ENCODE measurements at places on chromosomes 5 and 9.

DNA sequence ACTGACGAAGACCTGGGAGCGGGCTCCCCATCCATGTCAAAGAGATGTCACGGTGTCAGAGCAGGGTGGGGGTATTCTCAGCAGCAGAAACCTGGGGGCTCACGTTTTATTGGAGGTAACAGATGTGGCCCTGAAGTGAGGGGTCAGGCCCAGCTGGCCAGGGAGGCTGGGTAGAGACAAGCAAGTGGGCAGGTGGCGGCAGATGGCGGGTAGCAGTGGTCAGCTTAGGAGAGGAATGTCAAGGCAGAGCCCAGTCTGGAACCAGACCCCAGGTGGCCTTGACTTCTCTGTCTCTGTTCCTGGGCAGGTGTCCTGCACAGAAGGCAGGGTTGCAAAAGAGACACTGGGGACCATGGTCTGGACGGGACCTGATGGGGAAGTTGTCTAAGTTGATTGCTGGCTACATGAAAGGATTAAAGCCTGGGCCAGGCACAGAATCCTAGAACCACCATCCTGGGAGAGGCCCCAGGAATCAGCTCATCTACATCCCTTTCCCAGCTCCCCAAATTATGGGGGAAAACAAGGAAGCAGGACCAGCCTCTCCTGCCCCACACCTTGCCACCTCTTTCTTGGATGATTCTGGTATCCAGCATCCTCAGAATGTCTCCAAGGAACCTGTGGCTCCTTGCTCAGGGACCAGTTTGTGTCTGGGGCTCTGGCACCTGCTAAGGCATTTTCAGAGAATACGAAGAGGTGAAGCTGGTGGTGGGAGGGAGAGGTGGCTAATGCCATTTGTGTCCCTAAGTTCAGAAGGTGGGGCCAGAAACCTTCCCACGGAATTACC lies 72.5 kb downstream of the AMBP start:
- DNase-seq = no peak

- DNase-seq = no peak
Observed at GRCh38 chr9:101579711-101580545, 14.8 kb downstream of the PPP3R2 start.

GRCh38 chr5:168382421-168382820 lies 91.0 kb downstream of the WWC1 start:
- DNase-seq = no peak

GRCh38 chr9:121725008-121725775 lies 73.8 kb downstream of the DAB2IP start:
- peak; percentile 88 for DNase-seq

- DNase-seq = peak; percentile 34
Observed at GRCh38 chr9:122904466-122904822, 715 bp downstream of the RC3H2 start.

GRCh38 chr9:2341956-2342355 lies 279.6 kb upstream of the VLDLR start:
- DNase-seq = no peak

DNA sequence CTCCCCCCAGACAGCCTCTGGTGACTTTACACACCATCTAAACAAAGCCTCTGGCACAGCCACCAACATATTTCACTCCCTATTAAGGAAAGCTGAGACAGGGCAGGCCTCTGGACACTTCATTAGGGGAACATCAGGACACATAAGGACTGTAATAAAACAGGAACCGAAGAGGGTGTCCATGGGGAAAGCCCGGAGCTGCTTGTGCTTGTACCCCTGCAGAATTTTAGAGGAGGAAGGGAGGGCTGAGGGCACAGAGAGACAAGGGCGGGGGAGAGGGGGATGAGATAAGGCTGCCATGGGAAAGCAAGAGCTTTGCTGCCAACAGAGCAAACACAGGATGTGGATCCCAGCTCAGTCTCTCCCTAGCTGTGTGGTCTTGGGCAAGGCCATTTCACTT lies 138.4 kb downstream of the ASTN2 start:
- no peak for DNase-seq

DNA sequence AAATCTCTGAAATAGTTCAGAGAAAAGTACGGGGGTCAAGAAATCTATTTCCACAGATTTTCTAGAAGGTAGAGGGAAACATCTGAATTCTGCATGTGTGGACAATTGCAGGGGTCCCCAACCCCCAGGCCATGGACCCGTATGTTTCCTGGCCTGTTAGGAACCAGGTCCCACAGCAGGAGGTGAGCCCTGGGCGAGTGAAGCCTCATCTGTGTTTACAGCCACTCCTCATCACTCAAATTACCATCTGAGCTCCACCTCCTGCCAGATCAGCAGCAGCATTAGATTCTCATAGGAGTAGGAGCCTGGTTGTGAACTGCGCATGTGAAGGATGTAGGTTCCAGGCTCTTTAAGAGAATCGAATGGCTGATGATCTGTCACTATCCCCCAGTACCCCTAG lies 200.5 kb upstream of the EDIL3 start:
- no peak for DNase-seq

DNA sequence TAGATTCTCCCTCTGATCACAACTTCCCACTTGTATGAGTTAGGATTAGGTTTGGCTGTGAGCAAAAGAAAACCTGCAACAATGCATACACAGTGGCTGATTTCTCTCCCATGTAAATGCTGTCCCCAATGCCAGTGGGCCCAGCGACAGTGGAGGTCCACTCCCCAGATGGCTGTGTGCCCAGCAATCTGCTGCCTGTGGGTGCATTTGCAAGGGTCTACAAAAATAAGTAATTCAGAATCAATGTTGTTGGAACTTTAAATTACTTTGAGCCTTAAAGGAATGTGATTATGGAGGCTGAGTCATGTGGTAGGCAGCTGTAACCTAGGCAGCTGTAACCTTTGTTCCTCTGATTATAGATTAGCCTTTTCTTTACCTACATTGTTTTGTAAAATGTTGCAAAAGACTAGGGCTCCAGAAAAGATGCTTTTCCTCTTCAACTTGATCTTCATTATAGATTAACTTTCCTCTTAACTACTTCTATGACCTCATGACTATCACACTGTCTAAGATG lies 14.2 kb upstream of the MXD3 start:
- no peak for DNase-seq

DNA sequence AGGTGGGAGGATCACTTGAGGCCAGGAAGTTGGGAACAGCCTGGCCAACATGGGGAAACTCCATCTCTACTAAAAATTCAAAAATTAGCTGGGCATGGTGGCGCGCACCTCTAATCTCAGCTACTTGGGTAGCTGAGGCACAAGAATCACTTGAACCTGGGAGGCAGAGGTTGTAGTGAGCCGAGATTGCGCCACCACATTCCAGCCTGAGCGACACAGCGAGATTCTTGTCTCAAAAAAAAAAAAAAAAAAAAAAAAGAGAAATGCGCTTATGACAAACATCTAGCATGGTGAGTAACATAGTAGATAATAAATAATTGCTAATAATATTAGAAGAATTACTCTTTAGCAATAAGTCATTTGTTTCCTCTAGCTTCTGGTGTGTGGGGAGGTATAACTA lies 25.9 kb downstream of the RUSC2 start:
- DNase-seq = peak; percentile 49

DNA sequence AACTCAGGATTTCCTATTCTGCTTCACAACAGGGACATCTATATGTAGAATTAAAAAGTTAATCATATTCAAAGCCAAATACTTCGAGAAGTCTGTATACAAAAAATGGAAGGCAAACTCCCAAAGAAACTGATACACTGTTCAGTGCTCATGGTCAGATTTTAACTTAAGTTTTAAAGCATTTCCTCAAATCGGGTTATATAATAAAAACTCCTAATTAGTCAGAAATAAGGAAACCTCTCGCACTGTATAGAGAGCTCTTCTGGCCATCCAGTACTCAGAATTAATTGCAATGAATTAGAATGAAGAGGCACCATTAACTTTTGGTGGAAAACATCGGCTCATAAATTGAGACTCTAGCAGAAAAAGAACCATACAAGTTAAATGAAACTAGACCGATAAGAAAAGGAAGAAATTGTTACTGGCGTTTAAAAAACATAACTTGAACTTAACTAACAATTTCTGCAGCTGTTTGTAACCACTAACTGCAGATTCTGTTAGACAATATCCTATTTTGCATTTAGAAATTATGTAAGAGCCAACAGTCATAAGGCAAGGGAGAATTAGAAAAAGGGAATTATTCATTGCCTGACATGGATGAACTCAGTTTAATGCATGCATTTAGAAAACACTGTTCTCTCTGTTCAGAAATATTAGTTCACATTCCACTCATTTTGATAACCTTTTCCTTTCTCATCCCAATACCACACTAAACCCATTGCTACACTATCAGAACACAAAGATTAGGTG lies 96.6 kb downstream of the FNBP1 start:
- no peak for DNase-seq

DNA sequence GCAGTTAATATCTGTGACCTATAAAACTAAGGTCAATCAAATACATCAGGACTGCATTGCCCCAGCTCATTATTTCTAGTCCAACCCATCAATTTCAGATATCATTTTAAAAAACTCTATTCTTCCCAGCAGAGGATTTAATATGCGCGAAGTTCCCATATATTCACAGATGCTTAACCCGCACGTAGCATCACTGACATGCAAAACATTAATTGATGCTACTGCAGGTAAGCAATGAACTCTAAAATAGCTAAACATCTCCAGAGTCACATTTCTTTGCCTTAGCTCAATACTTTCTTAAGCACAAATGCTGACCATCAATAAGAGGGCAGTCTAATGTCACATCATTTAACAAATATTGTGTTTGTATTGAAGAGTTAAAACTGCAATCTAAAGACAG lies 586.6 kb upstream of the CDH18 start:
- DNase-seq = no peak

GRCh38 chr9:107712390-107712789 lies 222.8 kb upstream of the KLF4 start:
- peak; percentile 84 for DNase-seq

- peak; percentile 10 for DNase-seq
Observed at GRCh38 chr5:136109453-136110135, 23.1 kb upstream of the SMAD5 start.
